ENCODE measurements at places on chromosomes 16 and 17. TPM values are rescaled to one million over a fixed set of nuclear protein-coding genes. Genes with fewer than 3 reads are reported as not detected.
A peak's percentile ranks its signal among the peaks of the same experiment; 100 is the strongest.

Gene FA2H
- 1.7 TPM for total RNA-seq

Gene SLC22A31
- total RNA-seq, result not detected

Gene UMOD
- not detected for total RNA-seq

DNA sequence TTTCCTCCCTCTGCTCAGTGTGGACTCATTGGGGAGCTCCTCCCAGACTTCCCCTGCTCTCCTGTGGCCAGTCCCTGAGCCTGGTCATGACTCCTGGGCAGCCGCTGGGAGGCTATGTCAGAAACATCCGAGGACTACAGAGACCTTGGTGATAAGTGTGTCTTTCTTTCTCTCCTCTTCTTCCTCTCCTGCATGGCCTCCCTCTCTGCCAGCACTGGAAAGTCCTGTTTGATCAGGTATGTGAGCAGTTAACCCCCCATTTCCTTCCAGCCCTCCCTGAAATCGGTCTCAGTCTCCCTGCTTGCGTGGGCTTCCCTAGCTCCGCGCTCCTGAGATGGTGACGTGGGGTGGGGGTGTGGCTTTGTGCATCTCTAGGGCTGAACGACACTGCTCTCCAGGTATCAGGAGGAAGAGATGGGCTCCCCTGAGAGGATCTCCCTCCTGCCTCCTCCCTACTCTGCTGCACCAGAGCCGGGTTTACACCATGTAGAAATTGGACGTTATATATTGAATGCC, 2.1 kb downstream of the RHBDL3 start:
- peak; percentile 18 for DNase-seq

DNA sequence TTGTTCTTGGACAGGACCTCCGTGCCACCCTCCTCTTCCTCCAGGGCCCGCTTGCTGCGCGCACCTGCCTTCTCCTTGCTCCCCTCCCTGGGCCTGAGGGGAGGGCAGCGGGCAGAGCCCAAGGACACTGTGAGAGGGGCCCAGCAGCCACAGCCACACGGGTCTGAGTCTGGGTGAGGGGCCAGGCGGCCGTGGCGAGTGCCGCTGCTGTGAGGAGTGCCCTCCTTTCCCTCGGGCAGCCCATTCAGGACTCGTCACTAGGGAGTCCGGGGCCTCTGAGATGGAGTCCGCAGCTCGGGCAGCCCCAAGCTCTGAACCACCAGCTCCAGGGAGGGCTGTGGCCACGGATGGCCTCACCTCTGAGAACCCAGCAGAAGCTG, 5.6 kb downstream of the DUS1L start:
- DNase-seq, result no peak

- peak; percentile 91 for DNase-seq
Measured at GRCh38 chr17:41777157-41777573, 9.3 kb downstream of the JUP start.

DNA sequence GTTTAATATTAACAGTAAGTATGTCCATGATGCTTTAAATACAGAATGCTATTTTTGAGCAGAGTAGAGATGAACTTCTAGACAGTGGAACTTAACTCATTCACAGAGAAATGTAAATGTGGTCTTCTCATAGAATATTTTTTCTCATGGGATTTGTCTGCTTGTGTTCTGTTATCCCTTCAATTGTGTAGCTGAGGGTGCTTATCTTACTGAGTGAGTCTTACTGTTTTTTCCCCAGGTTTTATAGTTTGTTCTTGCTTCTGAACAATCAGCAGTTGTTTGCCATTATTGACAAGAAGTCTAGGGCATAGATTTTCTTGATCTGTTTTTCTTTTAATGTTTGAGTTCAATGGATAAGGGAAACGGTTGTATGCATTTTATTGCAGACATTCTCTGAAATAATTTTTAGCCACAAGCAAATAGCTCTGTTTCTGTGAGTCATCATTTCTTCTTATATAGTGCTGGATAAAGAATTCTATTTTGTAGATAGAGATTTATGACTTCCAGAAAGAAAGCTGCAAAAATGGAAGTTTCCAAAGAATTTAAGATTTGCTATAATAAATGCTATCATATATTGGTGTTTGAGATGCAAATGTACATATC, 60.5 kb downstream of the NF1 start:
- no peak for DNase-seq

- DNase-seq, result peak; percentile 97
Measured at GRCh38 chr17:59513934-59514841, 51.2 kb upstream of the DHX40 start.

DNA sequence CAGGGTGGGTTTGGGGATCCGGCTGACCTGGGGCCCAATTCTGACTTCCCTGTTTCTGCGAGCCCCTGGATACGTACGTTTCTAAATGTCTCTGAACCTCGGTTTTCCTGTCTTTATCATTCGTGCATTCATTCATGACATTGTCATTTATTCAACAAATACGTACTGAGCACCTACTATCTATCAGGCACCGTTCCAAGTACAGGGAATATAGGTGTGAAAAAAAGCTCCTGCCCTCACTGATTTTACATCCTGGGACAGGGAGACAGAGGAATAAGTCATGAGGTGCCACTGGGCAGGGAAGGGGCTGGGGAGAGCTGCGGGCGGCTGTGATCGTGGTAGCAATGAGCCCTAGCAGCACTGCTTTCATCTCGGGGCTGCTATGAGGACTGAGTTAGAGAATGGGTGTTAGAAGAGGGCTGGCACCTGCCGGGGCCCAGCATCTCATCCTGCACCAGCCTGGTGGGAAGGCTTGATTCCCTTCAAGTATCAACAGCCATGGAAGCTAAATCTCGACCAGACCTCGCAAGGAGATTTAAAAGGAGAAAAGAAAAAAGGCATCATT, 88.3 kb upstream of the DNAH17 start:
- no peak for DNase-seq

Measured in thyroid gland (tissue), 4 donors.